ENCODE measurements at places on chromosomes 7 and 10.

DNA sequence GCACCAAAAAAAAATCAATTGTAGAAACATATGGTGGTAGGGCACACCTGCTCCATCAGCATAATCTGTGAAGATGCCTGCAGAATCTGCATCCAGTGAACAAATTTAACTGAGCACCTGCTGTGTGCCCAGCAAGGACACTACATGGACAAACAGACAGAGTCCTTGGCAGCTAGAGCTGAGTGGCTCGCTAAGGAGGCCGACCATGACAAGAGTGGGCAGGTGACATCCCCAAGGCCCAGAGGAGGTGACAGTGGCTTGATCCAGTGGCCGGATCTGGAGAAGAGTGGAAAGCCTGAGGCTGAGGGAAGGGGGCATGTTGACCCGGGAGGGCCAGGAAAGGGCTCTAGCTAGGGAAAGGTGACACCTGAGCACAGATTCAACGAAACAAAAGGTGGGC is 68.1 kb downstream of the MAD1L1 start:
- no peak for ATAC-seq

DNA sequence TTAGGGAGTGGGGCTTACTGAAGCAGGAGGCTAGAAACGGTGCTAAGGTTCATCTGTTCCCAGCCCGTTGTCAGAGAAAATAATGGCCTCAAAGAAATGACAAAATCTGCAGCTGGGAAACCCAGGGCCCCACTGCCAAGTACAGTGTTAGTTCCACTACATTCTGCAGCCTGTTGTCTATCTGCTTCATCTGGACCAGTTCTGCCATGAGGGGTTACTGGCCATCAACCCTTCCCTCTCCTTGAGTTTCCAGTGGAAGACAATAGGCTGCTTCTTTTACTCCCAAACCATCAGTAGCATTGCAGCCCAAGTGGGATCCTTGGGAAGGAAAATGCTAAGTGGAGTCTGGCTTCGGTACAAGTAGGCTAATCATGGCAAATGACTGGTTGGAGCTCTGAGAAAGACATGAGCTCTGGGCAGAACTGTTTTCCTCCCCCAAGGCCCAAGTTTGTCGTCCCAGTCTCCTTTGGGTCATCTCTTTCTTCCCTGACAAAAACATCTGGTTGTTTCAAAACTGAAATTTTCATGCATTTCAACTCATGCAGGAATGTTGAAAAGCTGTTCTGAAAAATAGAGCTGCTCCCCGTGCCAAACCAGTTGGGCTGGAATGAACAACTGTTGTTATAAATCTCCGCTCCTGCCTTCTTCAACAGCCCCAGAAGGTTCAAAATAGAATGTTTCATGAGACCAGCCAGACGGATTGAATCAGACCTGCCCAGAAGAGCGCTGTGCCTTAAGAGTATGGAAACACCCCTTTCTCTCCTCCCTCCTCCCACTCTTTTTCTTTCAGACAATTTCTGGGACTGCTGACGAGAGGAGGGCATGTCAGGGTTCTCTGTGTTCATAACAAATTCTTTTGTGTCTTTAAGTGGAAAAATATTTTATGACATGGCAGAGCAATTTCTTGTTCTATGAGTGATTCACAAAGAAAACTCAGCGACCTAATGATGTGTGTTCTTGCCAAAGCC is 116.6 kb downstream of the RAB18 start:
- ATAC-seq = no peak

DNA sequence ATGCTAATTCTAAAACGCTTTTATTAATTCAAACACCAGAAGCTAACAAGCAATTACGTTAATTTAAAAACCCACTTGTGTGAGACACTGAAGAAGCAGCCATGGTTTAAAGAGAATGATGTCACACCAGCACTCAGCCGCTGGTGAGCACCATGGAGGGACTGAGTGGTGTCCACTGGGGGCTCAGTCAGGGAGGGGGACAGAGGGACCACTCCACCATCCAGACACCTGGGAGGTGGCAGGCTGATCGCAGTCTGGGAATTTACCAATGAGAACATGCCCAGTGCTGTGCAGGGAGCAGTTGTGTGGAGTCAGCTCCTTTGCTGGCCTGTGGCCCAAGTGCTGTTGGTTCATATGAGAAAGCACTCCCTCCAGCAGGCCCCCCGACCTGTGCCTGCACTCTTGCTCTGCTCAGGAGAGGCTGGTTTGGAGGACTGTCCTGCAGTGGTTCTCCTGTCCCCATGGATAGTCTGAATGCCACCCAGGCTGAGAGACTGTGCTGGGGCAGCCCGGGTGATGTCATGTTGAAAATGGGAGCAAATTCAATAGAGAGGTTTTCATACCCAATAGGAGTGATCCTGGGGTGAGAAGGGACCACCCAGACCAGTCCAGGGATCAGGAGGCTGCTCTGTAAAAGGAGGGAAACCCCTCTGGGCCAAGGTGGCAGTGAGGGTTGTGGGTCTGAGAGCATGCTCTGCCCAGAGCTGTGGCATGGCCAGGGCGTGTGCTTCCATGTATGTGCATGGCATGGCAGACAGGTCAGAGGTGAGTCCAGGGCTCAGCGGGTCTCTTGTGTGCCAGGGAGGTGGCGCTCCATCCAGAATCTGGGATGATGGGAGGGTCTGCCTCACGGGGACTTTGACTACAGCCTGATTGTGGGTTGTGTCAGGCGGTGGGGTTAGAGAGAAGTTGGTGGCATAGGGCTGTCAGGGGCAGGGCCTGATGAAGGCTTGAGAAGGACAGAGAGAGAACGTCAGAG is 12.7 kb downstream of the ADCY1 start:
- no peak for ATAC-seq

- ATAC-seq = no peak
Measured at GRCh38 chr7:74097937-74098614, 14.5 kb downstream of the LIMK1 start.

- ATAC-seq = no peak
Measured at GRCh38 chr7:47827351-47827756, 120.9 kb downstream of the PKD1L1 start.

DNA sequence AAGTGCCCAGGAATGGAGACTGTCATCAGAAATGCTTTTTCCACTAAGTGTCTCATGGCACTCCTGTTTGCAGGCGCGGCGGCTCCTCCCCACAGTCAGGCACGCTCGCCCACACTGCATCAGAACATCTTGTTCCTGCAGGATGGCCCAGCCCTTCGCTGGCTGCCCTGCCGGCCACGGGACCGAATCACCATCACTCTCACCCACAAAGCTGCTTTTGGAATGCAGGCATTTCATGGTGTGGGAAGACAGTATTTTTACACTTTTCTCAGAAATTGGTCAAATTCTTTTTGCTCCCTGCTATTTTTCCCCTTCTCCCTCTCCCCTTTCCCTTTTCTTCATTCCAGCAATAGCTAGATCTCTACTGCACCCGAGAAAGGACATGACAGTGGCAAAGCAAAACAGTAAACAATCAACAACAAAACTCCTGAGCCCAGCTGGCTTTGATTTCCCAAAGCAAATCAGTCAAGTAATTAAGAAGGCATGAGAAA is 176.1 kb upstream of the TNS3 start:
- no peak for ATAC-seq

GRCh38 chr7:98553666-98554065 is 63.4 kb upstream of the NPTX2 start:
- ATAC-seq = no peak

GRCh38 chr10:45355494-45355893 is 18.5 kb upstream of the ALOX5 start:
- ATAC-seq = no peak

DNA sequence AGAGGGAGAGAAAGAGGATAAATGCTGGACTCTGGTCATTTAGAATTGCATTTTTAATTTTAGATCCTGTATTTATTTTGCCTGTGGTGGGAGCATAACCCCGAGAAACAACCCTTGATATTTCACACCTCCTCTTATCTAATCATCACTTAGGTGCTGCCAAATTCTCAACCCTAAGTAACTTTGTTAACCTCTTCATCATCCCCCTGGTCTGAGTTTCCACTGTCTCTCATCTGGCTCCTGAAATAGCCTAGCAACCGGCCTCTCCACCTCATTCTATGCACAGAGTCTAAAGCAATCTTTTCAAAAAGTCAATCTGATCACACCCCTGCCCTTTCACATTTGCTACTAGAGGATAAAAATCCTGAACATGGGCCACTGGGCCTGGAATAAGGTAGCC is 118.5 kb upstream of the C1QL3 start:
- no peak for ATAC-seq

GRCh38 chr10:54120806-54121205 is 680.2 kb downstream of the PCDH15 start:
- ATAC-seq = no peak

DNA sequence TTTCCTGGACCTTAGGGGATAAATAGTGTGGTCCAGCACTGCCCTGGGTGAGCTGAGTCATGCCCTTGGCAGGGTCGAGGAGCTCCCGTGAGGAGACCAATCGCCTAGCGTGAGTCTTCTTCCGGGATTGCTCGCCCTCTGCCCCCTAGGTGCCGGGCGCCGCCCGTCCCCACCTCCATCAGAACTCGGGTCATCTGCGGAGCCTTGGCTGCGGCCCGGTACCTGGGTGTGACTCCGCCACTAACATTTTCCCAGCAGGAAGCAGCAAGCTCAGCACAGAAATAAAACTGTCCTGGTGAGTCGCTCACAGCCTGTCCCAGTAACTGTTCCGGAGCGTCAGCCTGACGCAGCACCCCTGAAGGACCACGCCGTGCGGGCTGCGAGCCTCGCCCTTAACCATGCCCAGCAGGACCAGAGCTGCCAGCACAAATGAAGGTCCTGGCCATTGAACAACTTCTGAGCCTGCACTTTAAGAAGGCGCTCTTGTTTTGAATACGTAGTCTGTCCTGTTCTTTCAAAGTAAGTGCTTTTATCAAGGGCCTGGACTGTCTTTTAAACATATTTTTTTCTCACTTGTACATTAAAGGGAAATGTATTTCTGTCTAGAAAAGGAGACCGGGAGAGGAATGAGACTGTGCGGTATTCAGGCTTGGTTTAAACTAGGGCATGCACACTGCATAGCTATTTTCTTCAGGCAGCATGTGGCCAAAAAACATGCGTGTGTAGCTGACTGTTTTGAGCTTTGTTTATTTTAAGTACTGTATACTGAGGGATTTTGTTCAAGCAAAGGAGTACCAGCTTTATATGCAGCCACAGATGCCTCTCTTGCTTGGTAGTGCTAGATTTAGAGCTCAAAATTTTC is 136.7 kb downstream of the HECW1 start:
- ATAC-seq = no peak

DNA sequence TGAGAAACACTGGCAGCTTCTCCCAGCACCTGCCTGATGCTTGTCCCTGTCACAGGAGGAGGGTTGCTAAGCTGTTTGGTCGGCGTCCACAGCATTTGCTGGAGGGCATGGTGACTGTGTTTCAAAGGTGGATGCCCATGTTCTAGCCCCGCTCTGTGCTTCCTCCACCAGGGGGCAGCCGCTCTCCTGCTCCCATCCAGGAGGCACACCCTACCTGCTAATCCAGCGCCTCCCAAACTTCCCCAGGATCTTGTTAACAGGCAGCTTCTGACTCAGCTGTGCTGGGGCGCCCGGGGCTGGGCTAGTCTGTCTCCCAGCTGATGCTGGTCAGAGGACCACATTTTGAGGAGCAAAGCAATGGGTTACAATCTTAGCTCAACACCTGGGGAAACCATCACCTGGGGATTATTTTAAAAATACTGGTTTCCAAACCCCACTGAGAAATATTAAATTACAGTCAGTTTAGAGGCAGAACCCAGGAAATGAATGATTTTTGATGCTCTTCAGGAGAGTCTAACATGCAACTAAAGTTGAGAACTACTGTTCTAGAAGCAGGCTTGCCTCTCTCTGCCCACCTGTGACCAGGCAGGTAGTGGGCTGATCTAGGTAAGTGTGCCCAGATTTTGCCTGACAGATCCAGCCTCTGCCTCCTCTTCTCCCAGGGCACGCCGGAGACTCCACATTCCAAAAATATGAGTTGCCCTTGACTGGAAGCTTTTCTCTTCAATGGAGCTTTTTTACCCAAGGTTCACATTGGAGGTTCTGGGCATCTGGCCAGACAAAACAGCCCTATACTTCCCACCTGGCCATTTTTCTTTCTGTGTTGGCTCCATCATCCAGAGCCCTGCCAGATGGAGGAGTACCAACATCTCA is 92.7 kb upstream of the GPR26 start:
- ATAC-seq = no peak

- no peak for ATAC-seq
Measured at GRCh38 chr7:90655566-90655965, 59.4 kb downstream of the CDK14 start.

DNA sequence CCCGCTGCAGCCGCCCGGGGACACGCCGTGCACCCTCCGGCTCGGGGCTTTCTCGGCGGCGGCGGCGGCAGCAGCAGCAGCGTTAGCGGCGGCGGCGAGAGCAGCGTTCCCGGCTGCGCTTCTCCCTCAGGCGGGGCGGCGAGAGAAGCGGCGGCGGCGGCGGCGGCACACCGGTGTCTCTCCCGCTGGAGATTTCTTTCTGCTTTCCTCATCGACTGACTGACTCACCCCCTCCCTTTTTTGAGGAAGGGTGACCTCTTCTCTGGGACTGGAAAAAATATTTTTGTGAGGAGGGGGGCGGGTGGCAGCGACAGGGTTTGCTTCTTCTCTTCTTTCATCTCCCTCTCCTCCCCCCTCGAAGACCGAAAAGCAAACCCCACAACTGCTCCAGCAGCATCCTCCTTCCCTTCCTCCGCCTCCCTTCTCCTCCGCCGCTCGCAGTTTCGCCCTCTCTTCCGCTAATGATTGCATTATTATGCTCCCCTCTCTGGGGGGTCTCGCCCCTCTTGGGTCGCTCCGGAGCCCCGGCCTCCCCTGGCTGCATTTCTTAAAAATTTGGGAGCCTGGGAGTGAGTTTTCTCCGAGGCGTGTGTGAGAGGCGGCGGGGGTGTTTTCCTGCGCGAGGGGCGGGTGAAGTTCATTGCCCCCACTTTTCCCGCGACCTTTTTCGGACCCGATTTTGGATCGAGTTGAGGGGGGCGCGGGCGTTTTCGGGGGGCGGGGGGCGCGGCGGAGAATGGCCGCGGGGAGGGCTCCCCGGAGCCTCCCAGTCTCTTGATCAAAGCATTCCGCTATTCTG is 411 bp downstream of the AUTS2 start:
- no peak for ATAC-seq

GRCh38 chr7:73623798-73624668 is at the start of gene MLXIPL:
MLXIPL (minus strand) TSS chr7:73624522; CDS start chr7:73624492, 30 bp downstream.
- peak; percentile 46 for ATAC-seq

DNA sequence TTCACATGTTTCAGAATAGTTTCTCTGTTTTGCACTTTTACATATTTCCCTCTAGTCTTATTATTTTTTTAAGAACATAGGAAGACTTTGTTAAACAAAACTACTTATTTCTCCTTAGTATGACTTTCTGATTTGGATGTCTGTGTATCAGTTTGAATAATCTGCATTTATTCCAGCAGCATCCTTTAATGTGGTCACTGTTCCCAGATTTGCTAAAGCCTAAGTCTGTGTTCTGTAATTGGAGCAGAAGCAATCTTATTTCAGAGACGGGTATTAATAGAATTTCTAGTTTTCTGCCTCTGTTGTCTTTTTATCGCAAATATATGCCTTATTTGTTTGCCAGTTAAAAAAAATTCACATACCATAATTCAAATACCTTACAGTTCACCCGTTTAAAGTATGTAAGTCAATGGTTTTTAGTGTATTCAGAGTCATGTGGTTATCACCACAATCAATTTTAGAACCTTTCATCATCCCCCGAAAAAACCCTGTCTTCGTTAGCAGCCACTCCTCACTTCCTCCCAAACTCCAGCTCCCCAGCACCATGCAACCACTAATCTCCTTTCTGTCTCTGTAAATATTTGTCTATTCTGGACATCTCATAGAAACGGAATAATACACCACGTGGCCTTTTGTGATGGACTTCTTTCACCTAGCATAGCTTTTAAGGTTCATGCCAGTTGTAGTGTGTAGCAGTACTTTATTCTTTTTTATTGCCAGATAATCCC is 58.7 kb downstream of the INPP5F start:
- ATAC-seq = peak; percentile 59

Data from activated CD4-positive, CD25-positive, alpha-beta regulatory T cell treated with anti-CD3 and anti-CD28 coated beads, Interleukin-2, amount 50 U/mL, for 24 hours (primary cell).